GM20000 (cell line): ENCODE measurements at places on chromosomes 11 and 22.

DNA sequence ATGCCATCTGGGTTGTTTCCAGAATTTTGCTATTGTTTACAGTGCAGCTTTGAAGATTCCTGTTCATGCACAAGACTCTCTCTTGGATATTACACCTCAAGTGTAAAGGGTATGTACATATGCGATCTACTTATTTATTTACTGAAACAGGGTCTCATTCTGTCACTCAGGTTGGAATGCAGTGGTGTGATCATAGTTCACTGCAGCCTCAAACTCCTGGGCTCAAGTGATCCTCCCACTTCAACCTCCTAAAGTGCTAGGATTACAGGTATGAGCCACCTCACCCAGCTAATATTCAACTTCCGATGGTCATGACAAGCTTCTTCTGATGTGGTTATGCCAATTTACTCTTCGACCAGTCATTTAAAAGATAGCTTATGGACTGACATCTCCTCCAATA, 158.1 kb upstream of the PITPNB start:
- DNase-seq: no peak

- DNase-seq: no peak
Measured at GRCh38 chr22:17260950-17261349, 41.7 kb upstream of the ADA2 start.

DNA sequence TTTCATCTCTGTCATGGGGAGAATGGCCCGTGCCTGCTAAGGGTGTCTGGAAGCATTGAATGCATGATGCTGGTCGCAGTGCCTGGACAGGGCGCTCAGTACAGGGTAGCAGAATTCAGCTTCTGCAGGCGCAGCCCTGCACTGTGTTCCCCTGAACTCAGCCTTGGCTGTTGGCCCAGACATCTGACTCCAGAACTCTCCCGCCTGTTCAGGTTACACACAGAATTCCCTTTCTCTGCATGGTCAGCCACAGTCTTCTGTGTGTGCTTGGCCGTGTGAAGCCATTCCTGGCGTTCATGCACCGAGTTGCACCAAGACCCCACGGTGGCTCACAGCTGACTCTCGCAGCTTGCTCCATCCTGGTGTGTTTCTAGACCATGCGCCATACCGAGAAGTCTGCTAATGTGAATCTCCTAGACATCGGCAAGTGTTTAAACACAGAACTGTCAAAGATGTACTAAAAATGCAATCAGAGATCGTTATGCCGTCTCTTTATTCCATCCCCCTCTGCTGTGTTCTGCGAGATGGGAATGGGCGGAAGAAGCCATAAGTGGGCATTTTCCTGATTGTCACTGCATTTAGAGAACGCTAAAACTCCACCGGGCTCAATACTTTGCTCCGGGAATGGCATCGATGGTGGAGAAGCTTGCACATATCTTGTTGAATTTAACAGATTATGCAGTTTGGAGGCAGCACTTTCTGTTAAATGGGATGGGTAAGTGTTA, 55.6 kb downstream of the MPPED1 start:
- no peak for DNase-seq

- DNase-seq: no peak
Measured at GRCh38 chr11:26891501-26891900, 102.4 kb upstream of the FIBIN start.

DNA sequence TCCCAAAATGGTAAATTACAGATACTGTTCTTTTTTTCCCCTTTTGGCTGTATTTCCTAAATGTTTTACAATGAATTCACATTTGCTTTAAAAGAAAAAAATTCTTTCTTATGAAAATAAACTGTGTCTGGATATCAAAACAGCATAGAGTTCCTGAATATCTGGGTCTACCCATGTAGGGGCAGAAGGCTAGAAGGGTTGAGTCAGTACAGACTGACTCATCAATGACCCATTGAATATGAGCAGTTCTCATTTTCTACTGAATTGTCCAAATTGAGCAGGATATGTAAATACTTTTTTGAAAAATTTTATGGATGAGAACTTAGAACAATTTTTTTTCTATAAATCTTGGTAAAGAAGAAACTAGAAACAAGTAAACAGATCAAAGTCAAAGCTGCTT, 16.3 kb upstream of the C11orf87 start:
- DNase-seq: no peak

DNA sequence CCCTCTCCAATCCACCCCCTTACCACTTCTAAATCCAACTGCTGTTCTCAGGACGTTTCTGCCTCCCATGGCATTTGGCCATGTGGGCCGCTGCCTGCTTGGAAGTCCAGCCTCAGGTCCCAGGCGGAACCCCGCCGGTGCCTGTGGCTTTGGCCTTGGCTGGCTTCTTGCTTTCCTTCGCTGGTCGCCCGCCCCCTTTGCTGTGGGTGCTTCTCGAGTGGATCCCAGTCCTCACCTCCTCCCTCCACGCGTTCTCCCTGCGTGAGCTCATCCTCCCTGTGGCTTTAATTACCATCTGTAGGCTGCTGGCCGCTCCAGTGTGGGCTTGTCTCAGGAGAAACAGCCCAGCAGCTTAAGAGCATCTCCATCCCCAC, 111.7 kb downstream of the NECTIN1 start:
- no peak for DNase-seq

- no peak for DNase-seq
Measured at GRCh38 chr22:20577045-20577444, 69.6 kb downstream of the MED15 start.

DNA sequence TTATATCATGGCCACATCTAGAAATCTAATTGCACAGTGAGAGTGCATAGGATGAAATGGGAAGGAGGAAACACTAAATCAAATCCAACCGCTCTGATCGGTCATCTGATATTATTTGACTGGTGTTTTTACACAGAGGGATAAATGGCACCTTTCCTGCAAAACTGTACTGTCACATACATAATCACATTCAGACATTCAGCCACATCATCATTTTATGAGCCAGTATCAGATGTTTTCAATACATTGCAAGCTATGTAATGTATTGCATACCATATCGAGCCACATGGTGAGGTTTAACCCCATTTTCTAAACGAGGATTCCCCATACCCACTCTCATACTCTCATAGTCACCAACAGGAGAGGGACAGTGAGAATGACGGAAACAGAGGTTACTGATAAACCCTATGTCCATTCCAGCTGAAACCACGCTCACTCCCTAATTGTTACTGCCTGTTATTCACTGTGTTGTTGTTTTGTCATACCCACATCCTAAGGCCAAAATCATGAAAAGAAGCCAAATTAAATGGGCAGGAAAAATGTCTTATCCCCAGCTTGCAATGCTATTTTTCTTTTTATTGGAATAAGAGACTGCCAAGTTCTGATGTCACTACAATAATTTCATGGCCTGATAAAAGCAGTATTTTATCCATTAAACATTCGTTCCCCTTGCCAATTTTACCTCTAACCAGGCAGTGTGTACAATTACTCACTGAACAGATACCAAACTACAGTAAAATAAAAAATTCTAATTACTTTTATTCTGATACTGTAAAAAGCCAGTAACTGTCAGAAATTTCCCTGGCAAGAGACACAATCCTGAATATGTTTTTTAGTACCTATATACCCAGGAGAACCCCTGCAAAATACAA, 9.0 kb downstream of the CDON start:
- DNase-seq: no peak

- peak; percentile 88 for DNase-seq
Measured at GRCh38 chr11:72813740-72814285, 398 bp upstream of the ATG16L2 start.

GRCh38 chr11:27618281-27618915, 81.9 kb downstream of the BDNF start:
- no peak for DNase-seq

GRCh38 chr11:123356539-123356938, 73.5 kb upstream of the GRAMD1B start:
- no peak for DNase-seq

GRCh38 chr11:103949781-103950180, 86.7 kb upstream of the DDI1 start:
- no peak for DNase-seq

DNA sequence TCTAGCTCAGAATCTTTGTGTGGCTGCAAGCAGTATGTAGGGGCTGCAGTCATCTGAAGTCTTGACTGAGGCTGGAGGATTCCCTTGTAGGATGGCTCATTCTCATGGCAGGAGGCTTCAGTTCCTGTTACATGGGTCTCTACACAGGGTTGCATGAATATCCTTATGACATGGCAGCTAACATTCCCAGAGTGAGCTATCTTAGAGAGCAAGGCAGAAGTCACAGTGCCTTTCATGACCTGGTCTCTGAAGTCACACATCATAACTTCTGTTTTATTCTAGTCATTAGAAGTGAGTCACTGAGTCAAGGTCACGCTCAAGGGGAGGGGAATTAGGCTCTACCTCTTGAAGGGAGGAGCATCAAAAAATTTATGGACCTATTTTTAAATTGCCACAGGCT, 10.3 kb upstream of the SPON1 start:
- no peak for DNase-seq

DNA sequence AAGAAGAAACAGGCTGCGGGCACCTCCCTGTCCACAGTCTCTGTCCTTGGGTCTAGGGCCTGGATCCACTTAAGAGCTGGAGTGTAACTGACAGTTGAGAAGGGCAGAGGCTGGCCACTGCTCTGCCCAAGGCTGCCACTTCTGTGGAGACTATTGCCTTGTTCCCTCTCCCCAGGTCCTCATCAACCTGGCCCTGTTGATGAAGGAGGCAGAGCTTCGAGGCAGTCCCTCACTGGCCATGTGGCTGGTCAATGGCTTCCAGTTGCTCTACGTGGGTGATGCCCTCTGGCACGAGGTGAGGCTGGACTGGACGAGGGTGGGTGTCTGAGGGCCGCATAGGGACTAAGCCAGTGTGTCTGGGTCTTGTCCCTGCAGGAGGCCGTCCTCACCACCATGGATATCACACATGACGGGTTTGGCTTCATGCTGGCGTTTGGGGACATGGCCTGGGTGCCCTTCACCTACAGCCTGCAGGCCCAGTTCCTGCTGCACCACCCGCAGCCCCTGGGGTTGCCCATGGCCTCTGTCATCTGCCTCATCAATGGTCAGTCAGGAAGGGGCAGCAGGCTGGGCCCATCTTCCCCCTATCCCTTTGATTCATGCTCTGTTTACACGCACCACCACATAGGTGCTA, 2.8 kb downstream of the ZNHIT2 start:
- DNase-seq: no peak

GRCh38 chr11:120179057-120179672, 31.7 kb upstream of the OAF start:
- DNase-seq: no peak

- DNase-seq: no peak
Measured at GRCh38 chr22:45538281-45538680, 35.6 kb downstream of the FBLN1 start.

GRCh38 chr11:7851391-7851790, 54.6 kb upstream of the OR5P2 start:
- DNase-seq: no peak

GRCh38 chr11:33891714-33892327, at the start of gene LMO2:
TSS of gene LMO2 (minus strand) at chr11:33892076. CDS start at chr11:33869716, 22,360 bp downstream.
- DNase-seq: no peak

- DNase-seq: peak; percentile 93
Measured at GRCh38 chr22:17638432-17639246, at the start of gene BCL2L13. TSS of gene BCL2L13 (plus strand) at chr22:17638757. CDS start at chr22:17655712, 16,955 bp downstream.

DNA sequence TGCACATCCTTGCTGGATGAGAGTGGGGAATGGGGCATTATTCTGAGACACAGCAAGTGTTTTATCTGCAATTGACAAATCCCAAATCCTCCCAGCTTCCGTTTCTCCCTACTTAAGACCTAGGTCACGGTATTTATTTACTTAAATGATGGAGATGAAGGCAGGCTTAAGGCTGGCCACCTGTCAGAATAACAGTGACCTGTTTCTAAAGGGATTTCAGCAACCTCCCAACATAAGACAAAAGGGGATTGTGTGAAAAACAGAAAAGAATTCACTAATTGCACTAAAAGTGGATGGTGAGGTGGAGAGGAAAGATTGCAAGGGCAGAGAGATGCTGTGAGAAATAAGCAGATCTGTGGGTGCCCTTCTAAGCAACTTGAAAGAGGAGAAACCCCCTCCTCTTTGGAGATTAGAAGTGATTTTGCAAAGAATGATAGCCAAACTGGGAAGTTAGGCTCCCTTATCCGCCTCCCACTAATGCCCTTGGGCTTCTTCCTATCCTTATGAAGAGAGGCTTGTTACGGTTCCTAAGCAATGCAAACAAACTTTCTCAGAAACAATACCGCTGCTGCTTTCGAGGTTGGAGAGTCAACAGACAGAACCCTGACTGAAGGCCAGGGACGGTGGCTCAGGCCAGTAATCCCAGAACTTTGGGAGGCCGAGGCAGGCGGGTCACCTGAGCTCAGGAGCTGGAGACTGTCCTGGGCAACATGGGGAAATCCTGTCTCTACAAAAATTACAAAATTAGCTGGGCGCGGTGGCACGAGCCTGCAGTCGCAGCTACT, 84.3 kb downstream of the ARL14EP start:
- no peak for DNase-seq

DNA sequence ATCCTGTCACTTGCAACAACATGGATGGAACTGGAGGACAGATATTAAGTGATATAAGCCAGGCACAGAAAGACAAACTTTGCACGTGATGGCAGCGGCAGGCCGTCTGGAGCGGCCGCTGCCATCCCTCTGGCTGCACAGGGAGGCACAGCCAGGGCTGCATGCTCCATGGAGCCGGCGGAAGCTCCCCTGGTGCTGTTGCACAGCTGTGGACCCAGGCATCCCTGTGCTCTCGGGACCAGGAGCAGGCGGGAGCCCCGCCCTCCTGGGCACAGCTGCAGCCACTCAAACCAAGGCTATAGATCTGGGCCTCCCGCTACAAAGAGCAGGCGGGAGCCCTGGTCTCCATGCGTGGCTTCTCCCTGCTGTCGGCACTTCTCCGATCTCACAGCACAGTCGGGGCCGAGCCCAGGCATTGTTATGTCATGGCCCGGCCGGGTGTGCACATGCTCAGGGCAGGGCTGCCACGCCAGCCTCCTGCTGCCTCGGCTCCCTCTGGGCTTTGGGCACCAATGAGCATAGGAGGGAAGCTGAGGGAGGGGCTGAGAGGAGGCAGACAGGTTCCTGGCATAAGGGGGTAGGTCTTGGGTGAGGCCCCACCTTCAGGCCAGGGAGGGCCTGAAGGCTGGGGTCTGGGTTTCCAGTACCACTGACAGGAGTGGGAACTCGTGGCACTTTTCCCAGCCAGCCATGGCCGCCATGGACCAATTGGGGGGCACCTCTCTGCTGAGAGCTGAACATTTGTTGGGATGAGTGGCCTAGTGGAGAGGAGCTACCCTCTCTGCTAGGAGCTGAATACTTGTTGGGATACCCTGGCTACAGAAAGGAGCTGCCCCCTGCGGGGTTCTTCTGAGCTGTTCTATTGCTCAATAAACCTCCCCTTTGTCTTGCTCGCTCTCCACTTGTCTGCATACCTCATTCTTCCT, 16.7 kb downstream of the RRP8 start:
- no peak for DNase-seq

- DNase-seq: no peak
Measured at GRCh38 chr22:18095101-18095805, 15.4 kb upstream of the TUBA8 start.

- no peak for DNase-seq
Measured at GRCh38 chr22:27283714-27284113, 517.8 kb downstream of the MN1 start.
